Thymus (tissue), 14 donors: ENCODE measurements at places on chromosomes 12 and 14. TPM values are rescaled to one million over a fixed set of nuclear protein-coding genes. Genes with fewer than 3 reads are reported as not detected.

DNA sequence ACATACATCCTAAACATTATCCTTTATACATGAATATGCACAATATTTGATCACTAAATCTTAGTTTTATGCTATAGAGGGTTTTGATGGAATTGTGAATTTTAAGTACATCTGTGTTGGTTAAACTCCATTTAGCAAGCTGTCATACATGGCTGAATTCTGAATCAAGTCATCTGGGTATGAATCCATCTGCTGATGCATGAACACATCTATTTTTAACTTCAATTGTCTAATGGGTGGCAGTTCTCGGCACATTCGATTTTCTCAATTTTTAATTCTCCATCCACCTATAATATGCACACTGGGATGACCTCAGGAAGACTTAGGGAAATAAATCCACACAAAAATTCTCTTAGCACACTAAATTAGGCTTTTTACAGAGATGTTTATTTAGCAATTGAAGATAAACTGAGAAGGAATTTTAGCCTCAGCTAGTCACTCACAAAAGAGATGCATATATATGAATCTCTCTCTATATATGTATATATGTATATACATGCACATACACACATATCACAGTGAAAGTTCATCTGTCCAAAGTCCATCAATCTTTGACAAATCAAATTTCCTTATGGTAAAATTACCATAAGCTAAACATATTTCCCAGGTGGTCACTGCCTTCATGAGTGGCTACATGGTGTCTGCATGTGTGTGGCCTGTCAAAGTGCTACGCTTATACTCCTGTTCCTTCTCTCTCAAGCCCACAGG, 44.5 kb upstream of the VPS33A start:
- no peak for DNase-seq

DNA sequence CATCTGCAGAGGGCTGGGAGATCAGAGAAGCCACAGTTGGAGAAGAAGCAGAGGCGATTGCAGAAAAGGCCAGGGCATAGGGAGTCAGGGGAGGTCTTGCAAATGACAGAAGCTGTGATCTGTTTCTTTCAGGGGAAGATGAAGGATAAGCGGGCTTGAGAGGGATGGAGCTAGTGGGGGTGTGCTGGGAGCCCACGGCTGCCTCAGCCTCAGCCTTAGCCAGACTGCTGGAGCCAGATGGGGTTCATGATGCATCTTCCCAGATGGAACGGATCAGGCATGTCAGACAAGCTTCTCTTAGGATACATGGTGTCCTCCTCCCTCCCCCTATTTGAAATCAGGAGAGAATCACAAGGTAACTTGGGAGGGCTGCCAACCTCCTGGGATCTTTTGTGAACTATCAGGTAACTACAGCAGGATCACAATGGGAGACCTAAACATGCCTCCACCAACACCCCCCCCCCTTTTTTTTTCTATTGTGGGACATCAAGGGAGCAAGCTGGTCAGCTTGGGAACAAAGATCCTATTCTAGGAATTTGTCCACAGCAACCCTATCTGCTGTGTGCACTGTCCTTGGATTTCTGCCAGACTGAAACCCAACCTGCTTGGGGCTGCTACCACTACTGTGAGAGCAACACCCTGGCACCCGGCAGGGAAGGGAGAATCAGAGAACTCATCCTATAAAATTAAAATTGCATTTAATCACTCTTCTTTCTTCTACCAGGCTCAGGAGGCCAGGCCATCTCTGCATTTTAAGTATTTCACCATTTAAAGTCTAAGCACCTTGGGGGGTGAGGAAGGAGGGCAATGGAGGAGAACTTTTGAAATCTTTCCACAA, 10.7 kb upstream of the ATP2A2 start:
- no peak for DNase-seq

DNA sequence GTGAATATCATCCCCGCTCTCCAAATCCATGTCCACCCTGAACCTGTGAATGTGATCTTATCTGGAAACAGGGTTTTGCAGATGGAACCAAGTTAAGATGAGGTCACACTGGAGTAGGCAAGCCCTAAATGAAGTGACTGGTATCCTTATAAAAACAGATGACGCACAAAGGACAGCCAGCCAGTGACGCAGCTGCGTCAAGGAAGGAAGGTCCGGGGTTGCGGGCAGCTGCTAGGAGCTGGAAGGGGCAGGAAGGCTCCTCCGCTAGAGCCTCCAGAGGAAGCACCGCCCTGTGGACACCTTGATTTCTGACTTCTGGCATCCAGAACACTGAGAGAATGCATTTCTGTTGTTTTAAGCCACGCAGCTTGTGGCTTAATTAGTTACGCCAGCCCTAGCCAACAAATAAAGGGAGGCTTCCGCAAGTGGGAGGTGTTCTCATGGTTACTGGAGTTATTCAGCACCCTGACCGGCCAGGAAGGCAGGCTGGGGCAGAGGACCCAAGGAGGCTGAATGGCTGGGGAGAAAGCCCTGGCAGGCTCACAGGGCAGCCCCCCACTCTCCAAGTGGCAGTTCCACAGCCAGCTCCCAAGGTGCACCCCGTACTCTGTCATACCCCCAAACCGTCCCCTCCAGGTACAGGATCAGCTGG, 127.6 kb upstream of the NCOR2 start:
- no peak for DNase-seq

The SERPINA12 gene
- 0.05 TPM for total RNA-seq

The COL2A1 gene
- 0.47 TPM for total RNA-seq

The NABP2 gene
- 21.6 TPM for total RNA-seq

The C12orf56 gene
- 3.7 TPM for total RNA-seq

The ADSS1 gene
- 2.5 TPM for total RNA-seq
